NCI-H187 (cell line): ENCODE measurements at places on chromosomes 7 and 10.

- no peak for DNase-seq
Observed at GRCh38 chr7:130047831-130048230, 3.3 kb downstream of the ZC3HC1 start.

GRCh38 chr7:130409067-130409711, 28.9 kb downstream of the CPA1 start:
- peak; percentile 83 for DNase-seq

GRCh38 chr7:18467011-18467410, 28.5 kb upstream of the HDAC9 start:
- DNase-seq, result no peak

DNA sequence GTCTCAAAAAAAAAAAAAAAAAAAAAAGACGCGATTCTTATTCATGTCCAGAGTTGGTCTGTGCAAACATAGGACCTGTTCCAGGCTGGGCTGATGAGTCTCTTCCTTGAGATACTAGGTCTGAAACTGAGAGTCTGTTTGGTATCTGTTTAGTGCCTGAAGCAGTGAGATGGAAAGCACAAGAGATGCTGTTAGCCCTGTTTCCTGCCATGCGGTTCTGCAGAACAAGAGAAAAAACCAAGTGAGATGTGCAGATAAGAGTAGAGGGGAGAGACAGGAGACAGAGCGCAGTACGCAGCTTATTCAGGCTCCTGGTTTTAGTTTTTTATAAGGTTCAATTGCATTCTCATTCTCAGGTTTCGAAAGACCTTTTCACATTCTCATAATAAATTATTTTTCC, 85.8 kb upstream of the PRKCQ start:
- no peak for DNase-seq

DNA sequence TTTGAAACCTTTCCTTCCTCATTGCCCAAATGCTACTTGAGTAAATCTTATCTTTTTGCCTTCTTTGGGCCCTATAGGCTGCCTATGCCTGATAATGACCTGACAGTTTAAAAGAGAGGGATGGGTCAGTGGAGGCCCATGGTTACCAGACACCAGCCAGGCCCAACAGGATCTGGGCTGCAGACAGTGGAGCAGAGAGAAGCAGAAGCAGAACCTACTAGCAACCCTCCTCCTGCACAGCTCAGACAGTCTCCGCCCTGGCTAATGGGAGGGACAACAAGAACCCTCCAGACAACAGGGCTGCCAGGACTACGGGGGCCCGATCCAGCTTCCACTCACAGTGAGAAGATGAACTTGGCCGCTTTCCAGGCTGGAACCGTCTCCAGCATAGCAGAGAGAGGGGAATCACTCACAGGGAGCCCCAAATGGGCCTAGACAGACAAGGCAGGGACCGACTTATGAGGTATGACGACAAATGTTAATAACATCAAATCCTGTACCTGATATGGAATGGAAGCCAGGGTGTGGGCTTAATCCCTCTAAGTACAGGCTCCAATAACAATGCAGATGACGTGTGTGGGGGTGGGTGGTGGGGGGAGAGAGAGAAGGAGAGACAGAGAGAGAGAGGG, 31.7 kb upstream of the DGKI start:
- no peak for DNase-seq

DNA sequence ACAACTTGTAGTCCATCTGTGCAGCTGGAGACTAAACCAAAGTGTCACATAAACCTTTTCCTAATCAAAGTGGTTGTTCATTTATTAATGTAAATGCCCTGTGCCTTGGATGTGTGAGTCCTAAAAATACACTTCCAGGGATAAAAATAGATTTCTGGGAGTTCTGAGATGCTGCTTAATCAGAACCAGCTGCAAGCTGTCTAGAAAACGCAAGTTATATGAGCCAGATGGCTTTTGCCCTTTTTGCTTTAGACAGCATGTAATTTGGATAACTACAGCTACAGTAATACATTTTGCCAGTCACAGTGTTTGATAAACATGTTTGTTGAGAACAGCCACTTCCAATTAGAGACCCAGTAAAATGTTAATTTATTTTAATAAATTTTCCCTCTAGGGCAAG, 185.1 kb upstream of the PRPS1L1 start:
- DNase-seq, result no peak

DNA sequence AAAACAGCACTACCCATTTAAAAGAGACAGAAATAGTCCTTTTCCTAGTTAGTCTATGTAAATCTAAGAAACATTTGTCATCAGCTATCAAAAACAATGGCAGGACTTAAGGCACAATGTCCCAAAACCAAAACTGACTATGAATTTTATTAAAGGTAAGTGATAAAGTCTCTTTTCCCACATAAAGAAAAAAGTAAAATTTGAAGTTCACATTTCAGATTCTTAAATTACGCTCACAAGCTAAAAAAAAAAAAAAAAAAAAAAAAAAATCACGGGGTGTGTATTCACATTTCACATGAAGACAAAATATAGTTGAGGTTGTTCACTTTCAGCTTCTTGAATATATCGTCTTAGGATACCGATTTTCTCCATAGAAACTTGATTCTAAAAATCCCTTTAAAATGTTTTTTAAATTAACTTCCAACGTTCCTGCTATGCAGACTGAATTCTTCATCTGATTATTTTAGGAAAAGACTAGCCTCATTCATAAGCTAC, 1.6 kb downstream of the P4HA1 start:
- no peak for DNase-seq

GRCh38 chr7:123485187-123485586, 49.2 kb downstream of the IQUB start:
- DNase-seq, result no peak

GRCh38 chr10:16809074-16809718, 8.0 kb downstream of the RSU1 start:
- no peak for DNase-seq

DNA sequence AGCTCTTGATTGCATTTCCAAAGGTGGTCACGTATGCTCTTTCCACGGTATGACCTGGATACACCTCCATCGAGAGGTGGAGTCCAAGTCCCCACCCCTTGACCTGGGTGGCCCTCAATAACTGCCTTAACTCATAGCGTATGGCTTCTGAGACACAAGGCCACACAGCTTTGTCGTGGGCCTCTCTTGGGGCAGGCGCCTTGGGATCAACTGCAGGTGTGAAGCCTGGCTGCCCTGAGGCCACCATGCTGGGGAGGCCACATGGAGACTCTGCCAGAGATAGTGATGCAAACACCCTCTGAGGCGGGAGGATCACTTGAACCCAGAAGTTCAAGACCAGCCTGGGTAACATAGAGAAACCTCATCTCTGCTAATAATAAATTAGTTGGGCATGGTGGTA, 30.7 kb upstream of the RASGEF1A start:
- no peak for DNase-seq

GRCh38 chr7:83427884-83428283, 221.1 kb downstream of the SEMA3E start:
- DNase-seq, result no peak

DNA sequence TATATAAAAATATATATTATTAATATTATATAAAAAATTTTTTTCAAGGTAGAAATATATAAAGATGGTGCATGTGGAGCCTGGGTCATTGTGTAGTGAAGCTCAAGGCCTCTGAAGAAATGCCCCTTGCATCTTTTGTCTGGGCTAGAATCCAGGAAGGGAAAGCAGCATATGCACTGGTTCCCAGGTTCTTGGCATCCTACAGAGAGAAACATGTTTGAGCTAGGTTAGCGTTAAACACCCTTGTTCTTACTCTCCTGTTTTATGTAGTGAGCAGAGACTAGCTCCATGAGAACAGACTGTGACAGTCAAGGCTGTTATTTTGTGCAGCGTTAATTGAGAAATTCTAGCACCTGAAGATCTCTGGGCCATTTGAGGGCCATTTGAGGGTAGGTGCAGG, 116.1 kb downstream of the POM121L12 start:
- no peak for DNase-seq

GRCh38 chr7:157097569-157097968, 41.2 kb upstream of the UBE3C start:
- peak; percentile 81 for DNase-seq

GRCh38 chr7:36071605-36072004, 81.4 kb upstream of the EEPD1 start:
- no peak for DNase-seq

- DNase-seq, result no peak
Observed at GRCh38 chr10:132336919-132337407, 5.0 kb downstream of the LRRC27 start.

DNA sequence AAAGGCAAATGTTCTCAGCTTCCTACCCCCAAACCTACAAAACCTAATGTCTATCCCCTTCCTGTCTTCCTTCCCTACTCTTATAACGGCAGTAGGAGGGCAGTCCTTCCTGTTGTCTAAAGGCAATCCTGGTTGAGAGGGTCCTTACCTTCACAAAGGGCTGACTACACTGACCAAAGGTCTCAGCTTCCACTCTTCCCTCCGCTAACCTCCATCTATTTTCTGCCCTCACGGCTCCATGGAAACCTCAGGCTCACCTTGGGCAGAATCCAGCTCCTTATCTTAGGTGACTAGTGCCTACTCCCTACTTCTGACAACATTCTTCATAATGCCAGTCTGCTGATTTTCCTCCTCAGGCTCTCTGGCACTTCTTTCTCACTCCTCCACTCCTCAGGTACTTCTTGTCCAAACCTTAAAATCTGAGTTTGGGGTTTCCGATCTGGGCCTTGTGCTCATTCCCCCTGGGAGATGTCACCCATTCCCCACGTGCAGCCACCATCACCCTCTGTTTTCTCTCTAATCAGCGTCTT, 542 bp downstream of the FBXL13 start:
- no peak for DNase-seq
